Right forelimb (tissue), 1 donor: ENCODE measurements at places on chromosomes 6 and 20.
A peak's percentile ranks its signal among the peaks of the same experiment; 100 is the strongest.

DNA sequence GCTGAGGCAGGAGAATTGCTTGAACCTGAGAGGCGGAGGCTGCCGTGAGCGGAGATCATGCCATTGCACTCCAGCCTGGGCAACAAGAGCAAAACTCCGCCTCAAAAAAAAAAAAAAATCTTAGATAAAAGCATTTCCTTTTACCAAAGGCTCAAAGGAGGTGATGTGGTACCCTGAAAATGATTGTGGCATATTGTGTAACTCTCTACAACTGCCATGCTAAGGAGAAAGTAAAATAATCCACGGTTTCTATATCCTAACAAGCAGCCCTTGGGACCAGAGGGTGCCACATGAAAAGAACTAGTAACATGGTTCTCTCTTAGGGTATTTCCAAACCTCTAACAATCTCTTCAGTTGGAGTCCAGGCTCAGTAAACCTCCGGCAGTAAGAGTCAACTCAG is 38.8 kb upstream of the SLA2 start:
- no peak for DNase-seq

- DNase-seq = no peak
Measured at GRCh38 chr6:127366282-127367022, 23.0 kb upstream of the ECHDC1 start.

DNA sequence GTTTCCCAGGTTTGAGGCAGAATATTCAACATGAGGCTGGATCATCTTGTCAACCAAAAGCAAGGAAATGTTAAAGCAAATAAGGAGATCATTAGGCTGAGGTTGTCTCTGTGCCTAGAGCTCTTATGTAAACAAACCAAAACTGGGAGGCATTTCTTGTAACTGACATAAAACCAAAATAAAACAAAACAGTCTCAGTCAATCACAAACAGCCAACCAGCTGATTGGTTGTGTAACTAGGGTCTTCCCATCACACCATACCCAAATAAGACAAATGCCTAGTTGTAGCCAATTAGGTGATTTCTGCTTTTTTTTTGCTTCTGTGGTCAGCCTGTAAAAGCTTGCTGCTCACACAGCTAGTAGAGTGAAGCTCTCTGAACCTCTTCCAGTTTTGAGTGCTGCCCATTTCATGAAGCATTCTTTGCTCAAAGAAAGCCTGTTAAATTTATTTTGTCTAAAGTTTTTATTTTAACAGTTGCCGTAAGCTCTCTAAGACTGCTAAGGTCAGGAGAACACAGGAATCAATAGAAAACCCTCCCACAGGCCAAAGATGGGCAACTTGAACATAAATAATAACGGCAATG is 8.9 kb upstream of the FITM2 start:
- no peak for DNase-seq

- no peak for DNase-seq
Measured at GRCh38 chr20:64036346-64037198, 590 bp downstream of the C20orf204 start.

- no peak for DNase-seq
Measured at GRCh38 chr6:108983151-108983550, 111.5 kb downstream of the SESN1 start.

- no peak for DNase-seq
Measured at GRCh38 chr6:143064951-143065683, 4.4 kb downstream of the AIG1 start.

DNA sequence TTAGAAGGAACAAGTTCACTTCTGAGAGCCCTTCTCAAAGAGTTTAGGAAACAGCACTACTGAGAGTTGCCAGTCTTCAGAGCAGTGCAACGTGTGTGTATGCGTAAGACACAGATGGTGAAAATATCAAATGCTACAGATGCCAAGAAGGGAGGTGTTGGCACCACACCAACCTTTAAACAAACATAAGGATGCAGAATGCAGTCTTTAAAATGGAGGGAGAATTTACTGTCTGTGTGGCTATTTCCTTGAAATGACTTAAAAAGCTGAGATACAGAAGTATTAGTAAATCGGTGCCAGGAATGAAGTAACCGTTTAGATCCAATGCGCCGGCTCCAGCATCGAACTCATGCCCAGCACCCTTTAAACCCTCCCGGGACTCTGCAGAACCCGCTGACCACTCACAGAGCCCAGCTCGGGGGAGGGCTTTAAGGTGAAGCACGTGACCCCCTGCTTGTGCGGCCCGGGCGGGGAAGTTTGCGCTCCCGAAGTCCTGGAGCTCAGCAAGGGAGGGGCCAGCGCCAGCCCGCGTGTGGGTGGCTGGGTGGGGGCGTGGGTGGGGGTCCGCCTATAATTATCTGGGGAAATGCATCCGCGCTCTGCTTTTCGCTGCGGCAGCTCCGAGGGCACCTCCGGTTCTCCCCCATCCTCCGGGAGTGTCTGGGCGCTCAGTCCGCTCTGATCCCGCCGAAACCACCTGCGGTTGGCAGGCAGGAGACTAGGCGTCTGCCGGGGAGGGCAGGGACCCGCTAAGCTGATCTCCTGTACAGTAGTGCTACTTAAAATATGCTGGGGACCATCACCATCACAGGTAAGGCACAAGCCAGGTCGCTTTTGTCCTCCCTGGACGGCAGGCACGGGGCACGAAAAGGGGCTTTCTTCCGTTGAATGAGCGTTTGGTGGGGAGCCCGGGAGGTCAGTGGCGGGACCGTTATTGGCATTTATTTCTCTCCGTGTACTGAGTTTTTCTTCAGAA is 66.0 kb downstream of the ZBTB2 start:
- DNase-seq = peak; percentile 80
